ENCODE measurements at places on chromosomes 13 and 19.

DNA sequence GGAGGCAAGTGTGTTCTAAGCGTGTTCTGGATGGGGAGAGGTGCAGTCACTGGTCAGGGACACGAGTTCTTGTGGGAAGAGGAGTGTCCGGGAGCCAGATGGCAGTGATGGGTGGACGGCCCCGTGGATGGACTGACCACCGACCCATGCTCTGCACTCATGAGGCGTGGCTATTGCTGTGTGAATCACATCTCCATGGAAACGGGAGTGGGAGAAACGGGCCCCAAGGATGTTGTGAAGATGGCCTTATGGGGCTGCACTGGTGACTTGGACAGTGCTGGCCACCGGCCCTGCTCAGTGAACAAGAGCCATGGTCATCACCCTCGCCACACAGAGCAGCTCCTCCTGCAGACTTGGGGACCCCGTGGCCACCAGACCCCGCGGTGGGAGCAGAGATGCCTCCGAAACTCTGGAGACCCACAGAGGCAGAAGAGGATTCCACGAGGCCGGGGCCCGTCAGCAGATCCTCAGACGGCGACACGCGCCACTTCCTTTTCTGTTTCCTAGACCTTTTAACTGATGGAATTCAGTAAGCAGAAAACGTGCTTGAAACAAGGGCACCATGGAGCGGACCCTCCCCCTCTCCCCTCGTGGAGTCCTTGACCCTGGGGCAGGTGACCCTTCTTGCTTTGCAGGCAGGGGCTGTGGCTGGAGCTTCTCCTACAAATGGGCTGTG, 47.5 kb downstream of the GAS6 start:
- no peak for DNase-seq
- H3K4me3 ChIP-seq: no peak overlapping the region
- peaks cover 12% of the 10 kb centered on the region for H3K4me1 ChIP-seq

GRCh38 chr13:100659578-100659977, 15.0 kb downstream of the TMTC4 start:
- H3K4me3 ChIP-seq: no peak overlapping the region
- H3K36me3 ChIP-seq: peaks cover 12% of the 10 kb centered on the region
- no peak for DNase-seq

DNA sequence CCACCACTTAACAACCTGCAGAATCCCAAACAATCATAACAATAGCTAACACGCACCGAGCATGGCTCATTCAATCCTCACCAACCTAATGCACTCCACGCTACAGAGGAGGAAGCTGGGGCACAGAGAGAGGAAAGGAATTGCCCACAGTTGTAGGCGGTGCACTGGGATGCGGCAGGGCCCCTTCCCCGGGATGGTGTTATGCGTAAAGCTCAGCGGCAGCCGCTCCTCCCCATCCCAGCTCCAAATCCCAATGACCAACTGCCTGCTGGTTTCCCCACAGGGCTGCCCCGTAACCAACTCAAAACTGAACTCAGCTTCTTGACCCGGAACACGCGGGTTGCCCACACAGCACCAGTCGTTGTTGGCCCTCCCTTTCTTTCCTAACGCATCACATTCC, 42.2 kb downstream of the SERP2 start:
- no peak for DNase-seq
- no peak overlapping the region for H3K27ac ChIP-seq
- no peak overlapping the region for H3K4me3 ChIP-seq
- H3K27me3 ChIP-seq: peaks cover 1% of the 10 kb centered on the region

- H3K4me1 ChIP-seq: no peaks in the 10 kb centered on the region
- no peaks in the 10 kb centered on the region for H3K36me3 ChIP-seq
- H3K4me3 ChIP-seq: no peak overlapping the region
- no peak overlapping the region for H3K27ac ChIP-seq
- no peak for DNase-seq
- H3K27me3 ChIP-seq: no peaks in the 10 kb centered on the region
These were observed 728.9 kb upstream of the ARGLU1 start for GRCh38 chr13:107296804-107297203.

DNA sequence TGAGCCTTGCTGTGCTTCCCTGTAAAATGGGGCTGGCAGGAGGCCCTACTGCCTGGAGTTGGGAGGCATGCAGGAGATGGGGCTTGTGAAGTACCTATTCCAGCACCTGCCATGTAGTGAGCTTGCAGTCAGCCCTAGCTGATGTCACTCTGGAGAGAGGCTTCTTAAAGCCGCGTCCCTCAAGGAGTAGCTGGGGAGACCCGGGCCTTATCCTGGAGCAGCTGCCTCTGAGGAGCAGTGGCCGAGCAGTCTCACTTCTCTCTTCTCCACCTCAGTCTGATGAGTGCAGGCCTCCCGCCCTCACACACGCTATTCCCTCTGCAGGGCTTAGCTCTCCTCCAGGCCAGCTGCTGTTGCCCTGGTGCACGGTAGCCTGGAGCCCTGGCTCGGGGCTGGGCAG, 18.0 kb downstream of the CLASRP start:
- H3K27ac ChIP-seq: no peak overlapping the region
- H3K4me3 ChIP-seq: no peak overlapping the region
- H3K27me3 ChIP-seq: no peaks in the 10 kb centered on the region
- no peak for DNase-seq
- H3K36me3 ChIP-seq: peaks cover 64% of the 10 kb centered on the region

DNA sequence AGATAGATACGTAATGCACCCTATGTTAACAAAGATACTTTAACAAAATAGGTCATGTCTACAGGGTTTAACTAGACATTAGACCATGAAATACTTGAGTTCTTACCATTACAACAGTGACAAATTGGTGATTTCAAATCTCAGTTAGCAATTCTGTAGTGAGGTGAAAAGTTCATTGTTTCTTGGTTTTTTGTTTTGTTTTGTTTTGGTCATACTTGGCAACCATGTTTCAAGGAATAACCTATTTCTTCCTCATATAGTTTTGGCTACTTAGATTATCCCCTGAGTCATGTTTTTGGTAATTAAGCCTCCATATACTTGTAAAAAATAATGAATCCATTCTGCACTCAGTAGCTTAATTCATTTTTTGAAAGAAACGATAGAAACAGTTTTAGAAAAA, 1200.4 kb downstream of the DIAPH3 start:
- DNase-seq: no peak
- no peak overlapping the region for H3K27ac ChIP-seq
- H3K4me3 ChIP-seq: no peak overlapping the region
- H3K4me1 ChIP-seq: no peaks in the 10 kb centered on the region
- no peaks in the 10 kb centered on the region for H3K36me3 ChIP-seq

GRCh38 chr19:995051-995827, 5.0 kb upstream of the GRIN3B start:
- no peaks in the 10 kb centered on the region for H3K27me3 ChIP-seq
- H3K4me1 ChIP-seq: peaks cover 43% of the 10 kb centered on the region
- peaks cover 11% of the 10 kb centered on the region for H3K36me3 ChIP-seq
- no peak for DNase-seq
- H3K27ac ChIP-seq: no peak overlapping the region

DNA sequence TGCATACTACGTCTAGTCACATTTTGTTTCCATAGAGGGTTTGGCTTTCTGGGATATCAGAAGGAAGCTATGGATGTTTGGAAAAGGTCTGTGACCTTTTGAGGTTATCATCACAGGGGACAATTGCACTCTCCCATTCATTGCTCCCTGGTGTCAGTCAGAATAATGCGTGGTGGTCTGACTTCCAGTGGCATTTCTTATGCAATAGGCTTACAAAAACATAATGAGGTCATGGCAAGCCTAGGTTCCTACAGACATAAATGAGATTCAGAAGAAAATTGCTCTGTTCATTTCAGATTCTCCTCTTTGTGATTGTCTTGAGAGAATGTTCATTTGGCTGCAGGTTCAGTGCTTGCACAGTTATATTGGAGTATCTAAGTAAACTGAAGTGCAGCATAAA, 54.6 kb downstream of the ARHGAP35 start:
- peak overlapping the region; percentile 44 for H3K27ac ChIP-seq
- H3K4me1 ChIP-seq: peaks cover 59% of the 10 kb centered on the region
- peaks cover 11% of the 10 kb centered on the region for H3K36me3 ChIP-seq
- no peak overlapping the region for H3K4me3 ChIP-seq
- H3K27me3 ChIP-seq: no peaks in the 10 kb centered on the region

Data from HepG2 (cell line).